ENCODE measurements at places on chromosomes 6 and 20. TPM values are rescaled to one million over a fixed set of nuclear protein-coding genes. Genes with fewer than 3 reads are reported as not detected.

- DNase-seq = no peak
These were observed 80.3 kb upstream of the HMGCLL1 start for GRCh38 chr6:55659304-55659703.

Gene LRRC73
- 0.17 TPM for total RNA-seq

GRCh38 chr6:31966997-31967925, 4.7 kb downstream of the DXO start:
- DNase-seq = no peak

Gene MOXD1
- total RNA-seq = not detected

DNA sequence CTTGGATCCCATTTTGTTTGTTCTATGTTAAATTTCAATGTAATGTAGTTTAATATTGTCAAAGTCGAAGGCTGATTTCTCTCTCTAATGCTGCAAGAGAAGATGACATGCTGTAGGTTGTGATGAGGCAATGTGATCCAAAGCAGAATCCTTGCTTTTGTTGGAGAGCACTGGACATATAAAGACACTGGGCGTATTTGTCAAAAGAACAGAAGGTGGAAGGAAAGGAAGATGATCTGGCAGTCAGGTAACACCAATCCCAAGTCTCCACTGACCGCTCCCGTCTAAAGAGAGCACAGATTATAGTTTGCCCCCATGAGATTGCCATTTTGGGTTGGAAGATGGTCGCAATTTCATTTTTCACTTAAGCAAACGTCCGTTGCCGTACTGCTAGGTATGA, 935 bp upstream of the RFX6 start:
- DNase-seq = no peak

- peak; percentile 32 for DNase-seq
These were observed 622 bp downstream of the GPANK1 start for GRCh38 chr6:31663961-31664789.

DNA sequence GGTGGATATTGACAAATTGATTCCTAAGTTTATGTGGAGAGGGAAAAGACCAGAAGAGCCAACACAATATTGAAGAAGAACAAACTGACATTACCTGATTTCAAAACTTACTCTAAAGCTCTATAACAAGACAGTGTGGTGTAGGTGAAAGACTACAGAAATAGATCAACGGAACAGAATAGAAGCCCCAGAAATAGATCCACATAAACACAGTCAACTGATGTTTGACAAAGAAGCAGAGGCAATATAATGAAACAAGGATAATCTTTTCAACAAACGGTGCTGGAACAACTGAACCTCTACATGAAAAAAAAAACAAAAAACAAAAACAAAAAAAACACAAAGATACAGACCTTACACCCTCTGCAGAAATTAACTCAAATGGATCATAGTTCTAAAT, 50.2 kb downstream of the MAP3K5 start:
- no peak for DNase-seq

Gene BHLHE23
- not detected for total RNA-seq

Gene TRIM15
- 2.2 TPM for total RNA-seq

- no peak for DNase-seq
These were observed 262.3 kb upstream of the PLN start for GRCh38 chr6:118285791-118286190.

- DNase-seq = no peak
These were observed 53.4 kb downstream of the SLX4IP start for GRCh38 chr20:10488534-10488933.

GRCh38 chr20:10729785-10730184, 56.0 kb upstream of the JAG1 start:
- no peak for DNase-seq

- no peak for DNase-seq
These were observed 8.2 kb upstream of the AHCY start for GRCh38 chr20:34311118-34312023.

GRCh38 chr20:7410150-7410549, 530.1 kb downstream of the HAO1 start:
- DNase-seq = no peak

All from activated naive CD4-positive, alpha-beta T cell treated with anti-CD3 and anti-CD28 coated beads for 36 hours (primary cell).